RPMI7951 (cell line): ENCODE measurements at places on chromosomes 5 and 9.

- no peak for DNase-seq
These were observed 268.6 kb downstream of the ISL1 start for GRCh38 chr5:51651889-51652288.

- no peak for DNase-seq
These were observed 14.5 kb downstream of the PLPP1 start for GRCh38 chr5:55520117-55520839.

DNA sequence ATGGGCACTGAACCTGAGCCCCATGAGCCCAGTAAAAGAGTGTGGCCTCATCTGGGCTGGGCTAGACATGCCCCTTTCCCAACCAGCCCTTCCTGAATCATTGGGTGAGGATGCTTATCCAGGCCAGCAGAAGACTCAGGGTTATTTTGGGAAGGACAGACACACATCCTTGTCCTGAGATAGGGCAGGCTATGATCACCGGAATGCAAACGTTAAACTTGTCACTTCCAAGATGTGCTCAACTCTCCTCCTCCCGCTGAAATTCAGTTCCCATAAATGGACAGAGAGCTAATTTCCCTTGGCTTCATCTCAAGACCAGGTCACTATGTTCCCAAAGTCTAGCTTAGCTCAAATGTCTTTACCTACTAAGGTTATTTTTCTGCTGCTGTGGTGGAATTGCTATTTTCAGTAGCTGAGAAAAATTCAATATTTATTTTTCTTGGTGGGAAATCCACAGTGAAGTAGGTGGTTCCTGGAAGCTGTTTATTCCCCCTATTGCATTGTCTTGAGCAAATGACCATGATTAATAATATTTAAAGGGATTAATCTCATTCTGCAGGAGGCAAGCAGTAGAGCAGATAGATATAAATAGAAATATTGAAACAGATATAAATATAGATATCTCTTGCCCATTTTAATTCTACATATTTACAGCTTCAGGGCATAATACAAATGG lies 70.0 kb downstream of the NXNL2 start:
- DNase-seq = no peak

- DNase-seq = no peak
These were observed 46.3 kb downstream of the DROSHA start for GRCh38 chr5:31485376-31486207.

DNA sequence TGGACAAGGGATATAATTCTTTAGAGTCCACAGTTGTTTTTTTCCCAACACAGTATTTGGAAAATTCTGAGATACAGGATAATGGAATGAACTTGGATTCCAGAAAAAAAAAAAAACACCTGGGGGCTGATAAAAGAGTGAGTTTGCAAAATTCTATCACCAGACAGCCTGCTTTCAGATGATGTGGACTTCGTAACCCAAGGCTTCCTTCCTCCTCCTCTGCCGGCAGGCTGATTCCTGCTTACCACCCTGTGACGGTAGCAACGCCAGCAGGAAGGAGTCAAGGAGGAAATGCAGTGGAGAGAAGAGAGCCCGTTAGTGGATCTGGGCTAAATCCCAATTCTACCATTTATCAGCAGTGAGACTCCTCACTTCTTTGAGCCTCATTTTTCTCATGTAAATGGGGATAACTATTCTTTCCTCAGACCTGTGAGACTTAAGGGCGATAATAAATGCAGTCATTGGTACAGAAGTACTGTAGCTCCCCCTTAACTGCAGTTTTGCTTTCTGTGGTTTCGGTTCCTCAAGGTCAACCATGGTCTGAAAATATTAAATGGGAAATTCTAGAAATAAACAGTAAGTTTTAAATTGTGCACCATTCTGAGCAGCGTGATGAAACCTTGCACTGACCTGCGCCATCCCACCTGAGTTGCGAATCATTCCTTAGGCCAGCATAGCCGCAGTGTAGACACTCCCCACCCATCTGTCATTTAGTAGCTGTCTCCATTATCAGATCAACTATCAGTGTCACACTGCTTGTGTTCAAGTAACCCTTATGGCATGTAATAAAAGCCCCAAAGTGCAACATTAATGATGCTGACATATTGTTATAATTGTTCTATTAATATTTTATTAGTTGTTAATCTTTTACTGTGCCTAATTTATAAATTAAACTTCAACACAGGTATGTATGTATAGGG lies 71.4 kb downstream of the DCP2 start:
- no peak for DNase-seq

DNA sequence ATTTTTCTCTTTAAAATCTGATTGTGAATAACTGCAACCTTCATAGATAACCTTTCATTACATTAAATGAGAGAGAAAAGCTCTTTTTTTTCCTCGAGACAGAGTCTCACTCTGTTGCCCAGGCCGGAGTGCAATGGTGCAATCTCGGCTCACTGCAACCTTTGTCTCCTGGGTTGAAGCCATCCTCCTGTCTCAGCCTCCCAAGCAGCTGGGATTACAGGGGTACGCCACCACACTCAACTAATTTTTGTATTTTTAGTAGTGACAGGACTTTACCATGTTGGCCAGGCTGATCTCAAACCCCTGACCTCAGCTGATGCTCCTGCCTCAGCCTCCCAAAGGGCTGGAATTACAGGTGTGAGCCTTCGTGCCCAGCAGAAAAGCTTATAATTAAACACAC lies 69.9 kb upstream of the ERBIN start:
- no peak for DNase-seq
